ENCODE measurements at places on chromosomes 6 and 20. TPM values are rescaled to one million over a fixed set of nuclear protein-coding genes. Genes with fewer than 3 reads are reported as not detected.

Gene IRF4
- total RNA-seq = under 0.01 TPM

Gene FKBP1C
- 0.38 TPM for total RNA-seq

Gene CALHM5
- total RNA-seq = 12.6 TPM

Gene BPIFB1
- not detected for total RNA-seq

Gene SAMD3
- not detected for total RNA-seq
